Activated T-helper 2 cell treated with anti-CD3 and anti-CD28 coated beads, Interferon-gamma antibody, Interleukin-2, Interleukin-4, amounts not matched to agents 10 μg/mL and 5 μg/mL and 100 μg/mL, durations not matched to agents 14 hours and 24 hours and 36 hours (primary cell): ENCODE measurements at places on chromosomes 5 and 9. TPM values are rescaled to one million over a fixed set of nuclear protein-coding genes. Genes with fewer than 3 reads are reported as not detected.

DNA sequence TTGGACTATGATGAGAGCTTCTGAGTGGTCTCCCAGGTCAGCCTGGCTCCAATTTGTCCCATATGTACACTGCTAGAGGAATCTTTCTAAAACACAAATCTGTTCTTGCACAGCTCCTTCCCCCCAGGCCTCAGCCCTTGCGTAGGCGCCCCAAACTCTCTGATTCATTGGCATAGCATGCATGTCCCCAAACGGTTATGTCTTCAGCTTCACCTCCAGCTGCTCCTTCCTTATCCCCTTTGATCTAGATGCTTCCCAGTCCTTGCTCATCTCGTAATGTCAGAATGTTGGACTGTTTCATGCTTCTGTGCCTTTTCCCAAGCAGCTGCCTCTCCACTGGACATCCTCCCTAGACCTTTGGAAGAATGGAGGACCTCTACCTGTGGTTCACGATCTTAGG lies 60.1 kb upstream of the BASP1 start:
- H3K27ac ChIP-seq = no peak overlapping the region
- H3K4me3 ChIP-seq = no peak overlapping the region
- DNase-seq = no peak
- no peaks in the 10 kb centered on the region for H3K36me3 ChIP-seq

DNA sequence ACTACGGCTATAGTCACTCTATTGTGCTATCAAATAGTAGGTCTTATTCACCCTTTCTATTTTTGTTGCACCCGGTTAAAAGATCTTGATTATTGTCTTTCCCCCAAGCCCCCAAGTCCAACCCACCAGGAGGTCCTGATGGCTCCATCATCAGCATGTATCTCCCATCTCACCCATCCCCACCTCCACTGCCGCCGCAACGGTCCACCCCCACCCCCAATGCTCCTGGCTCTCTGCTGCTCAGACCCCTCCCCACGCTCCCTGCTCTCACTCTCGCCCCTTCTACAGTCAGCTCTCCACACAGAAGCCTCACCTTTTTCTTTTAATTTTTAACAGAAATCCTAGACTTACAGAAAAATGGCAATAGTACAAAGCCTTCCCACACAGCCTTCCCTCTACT lies 51.5 kb upstream of the SH3PXD2B start:
- no peak overlapping the region for H3K27ac ChIP-seq
- H3K4me3 ChIP-seq = no peak overlapping the region
- no peak for DNase-seq
- H3K4me1 ChIP-seq = no peaks in the 10 kb centered on the region

DNA sequence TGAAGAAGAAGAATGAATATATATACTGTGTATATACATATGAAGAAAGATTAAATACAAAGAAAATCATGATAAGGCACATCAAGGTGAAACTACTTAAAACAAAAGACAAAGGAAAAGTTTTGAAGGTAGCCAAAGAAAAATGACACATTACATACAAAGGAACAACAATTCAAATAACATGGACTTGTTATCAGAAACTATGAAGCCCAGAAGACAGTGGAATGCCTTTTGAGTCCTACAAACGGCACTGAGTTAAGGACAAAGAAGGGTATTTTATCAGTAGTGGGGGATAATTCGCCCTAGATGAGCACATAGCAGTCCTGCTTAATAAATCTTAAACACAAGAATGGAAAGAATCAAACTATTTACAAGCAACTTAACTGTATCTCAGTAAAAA lies 77.8 kb downstream of the CAAP1 start:
- no peaks in the 10 kb centered on the region for H3K27me3 ChIP-seq
- no peaks in the 10 kb centered on the region for H3K4me1 ChIP-seq
- no peak for DNase-seq
- no peak overlapping the region for H3K27ac ChIP-seq
- no peak overlapping the region for H3K4me3 ChIP-seq
- H3K36me3 ChIP-seq = no peaks in the 10 kb centered on the region

GRCh38 chr5:1792842-1793266 lies 6.8 kb downstream of the MRPL36 start:
- H3K27me3 ChIP-seq = no peaks in the 10 kb centered on the region
- H3K36me3 ChIP-seq = peaks cover 35% of the 10 kb centered on the region
- H3K4me1 ChIP-seq = peaks cover 65% of the 10 kb centered on the region
- peak; percentile 80 for DNase-seq

DNA sequence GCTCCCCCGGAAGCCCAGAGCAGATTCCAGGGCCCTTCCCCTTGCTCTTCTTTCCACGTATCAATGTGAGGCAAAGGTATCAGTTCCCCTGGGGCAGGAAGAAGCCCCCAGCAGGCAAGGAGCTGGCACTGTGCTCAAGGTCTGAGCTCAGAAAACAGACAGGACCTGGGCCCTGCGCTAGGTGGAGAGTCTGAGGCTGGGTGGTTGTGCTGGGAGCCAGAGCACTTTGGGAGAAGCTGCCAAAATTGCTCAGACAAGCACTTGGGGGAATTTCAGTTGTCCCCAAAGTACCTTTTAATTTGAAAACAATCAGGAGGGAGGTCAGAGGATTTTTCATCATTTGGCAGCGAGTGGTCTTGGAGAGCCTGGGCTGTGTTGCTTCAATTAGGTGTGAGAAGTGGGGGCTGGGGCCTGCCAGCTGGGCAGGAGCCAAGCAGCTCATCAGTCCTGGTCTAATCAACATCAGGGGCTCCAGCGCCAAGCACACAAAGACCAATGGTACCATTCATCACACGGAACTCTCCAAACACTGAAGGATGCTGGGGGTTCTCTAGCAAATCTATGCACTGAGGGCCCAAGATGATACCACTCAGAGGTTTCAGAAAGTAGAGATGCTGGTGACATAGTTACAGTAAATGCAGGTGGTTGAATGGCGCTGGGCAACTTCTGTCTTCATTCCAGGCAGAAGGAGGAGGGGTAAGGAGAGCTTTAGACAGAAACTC lies 176.5 kb downstream of the SNX18 start:
- H3K27me3 ChIP-seq = peaks cover 5% of the 10 kb centered on the region
- peaks cover 10% of the 10 kb centered on the region for H3K4me1 ChIP-seq
- no peak overlapping the region for H3K4me3 ChIP-seq
- H3K27ac ChIP-seq = no peak overlapping the region

GRCh38 chr9:87853876-87854579 lies 28.6 kb upstream of the SPATA31E1 start:
- no peaks in the 10 kb centered on the region for H3K36me3 ChIP-seq
- DNase-seq = no peak
- no peak overlapping the region for H3K4me3 ChIP-seq
- H3K27ac ChIP-seq = no peak overlapping the region
- H3K27me3 ChIP-seq = no peaks in the 10 kb centered on the region
- no peaks in the 10 kb centered on the region for H3K4me1 ChIP-seq

DNA sequence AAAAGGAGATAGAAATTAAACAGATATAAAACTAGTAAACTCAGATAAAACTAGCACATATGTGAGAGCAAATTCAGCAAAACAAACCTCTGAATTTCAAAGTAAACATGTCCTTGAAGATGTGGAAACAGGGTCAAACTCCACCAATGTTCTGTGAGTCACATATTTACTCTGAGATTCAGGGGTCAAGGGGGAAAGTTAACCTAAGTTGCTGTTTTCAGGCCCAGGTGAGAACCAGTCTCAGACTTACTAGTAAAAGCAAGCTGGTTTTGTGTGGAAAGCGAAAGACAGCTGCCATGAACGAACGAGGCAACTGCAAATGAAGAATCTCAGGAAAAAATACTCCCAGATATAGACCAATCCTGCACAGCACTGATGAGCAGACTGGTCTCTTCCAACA lies 29.0 kb downstream of the PSMB7 start:
- H3K4me1 ChIP-seq = peaks cover 15% of the 10 kb centered on the region
- DNase-seq = no peak
- no peak overlapping the region for H3K4me3 ChIP-seq

- no peak for DNase-seq
- no peaks in the 10 kb centered on the region for H3K36me3 ChIP-seq
- H3K27ac ChIP-seq = no peak overlapping the region
- no peaks in the 10 kb centered on the region for H3K27me3 ChIP-seq
- peaks cover 10% of the 10 kb centered on the region for H3K4me1 ChIP-seq
Observed at GRCh38 chr9:133065070-133065388, 3.2 kb downstream of the CEL start.

- H3K27me3 ChIP-seq = no peaks in the 10 kb centered on the region
- H3K4me3 ChIP-seq = no peak overlapping the region
- H3K36me3 ChIP-seq = no peaks in the 10 kb centered on the region
Observed at GRCh38 chr5:61588216-61588615, 256.2 kb downstream of the ZSWIM6 start.

- peak overlapping the region; percentile 34 for H3K27ac ChIP-seq
- no peak overlapping the region for H3K4me3 ChIP-seq
- H3K4me1 ChIP-seq = peaks cover 14% of the 10 kb centered on the region
- no peak for DNase-seq
- peaks cover 39% of the 10 kb centered on the region for H3K36me3 ChIP-seq
Observed at GRCh38 chr9:129637673-129638439, 4.1 kb downstream of the ASB6 start.

GRCh38 chr5:58649716-58650115 lies 66.8 kb downstream of the RAB3C start:
- no peaks in the 10 kb centered on the region for H3K27me3 ChIP-seq
- H3K27ac ChIP-seq = no peak overlapping the region
- H3K4me3 ChIP-seq = no peak overlapping the region
- no peaks in the 10 kb centered on the region for H3K4me1 ChIP-seq
- DNase-seq = no peak

GRCh38 chr5:115423051-115423450 lies 121.5 kb downstream of the FEM1C start:
- H3K27ac ChIP-seq = no peak overlapping the region
- H3K4me1 ChIP-seq = peaks cover 5% of the 10 kb centered on the region
- no peak for DNase-seq
- H3K27me3 ChIP-seq = peaks cover 14% of the 10 kb centered on the region
- no peaks in the 10 kb centered on the region for H3K36me3 ChIP-seq

DNA sequence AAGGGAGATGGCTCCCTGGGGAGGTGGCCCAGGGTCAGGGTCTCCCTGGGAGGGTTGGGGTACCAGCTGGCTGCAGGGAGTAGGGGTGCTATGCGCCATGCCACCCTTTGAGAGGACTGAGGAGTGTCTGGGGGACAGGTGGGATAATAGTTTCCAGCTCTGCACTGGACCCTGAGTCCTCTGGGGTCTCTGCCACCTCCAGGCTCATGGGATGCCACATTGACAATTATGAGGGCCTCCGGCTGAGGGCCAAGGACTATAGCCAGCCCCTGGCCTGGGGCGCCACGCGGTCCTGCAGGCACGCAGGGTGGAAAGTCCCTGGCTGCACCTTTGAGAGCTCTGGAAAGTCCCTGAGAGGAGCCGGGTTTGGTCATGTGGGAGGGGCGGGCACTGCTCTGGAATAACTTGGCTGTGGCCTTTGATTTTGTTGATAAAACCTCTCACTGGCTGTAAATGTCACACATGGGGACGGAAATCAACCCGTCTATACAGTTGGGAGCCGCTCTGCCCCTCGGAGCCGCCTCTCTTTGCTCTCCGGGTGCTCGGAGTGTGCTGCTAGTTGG lies 16.0 kb downstream of the TRAF2 start:
- H3K27ac ChIP-seq = peak overlapping the region; percentile 95
- peak overlapping the region; percentile 70 for H3K4me3 ChIP-seq
- H3K36me3 ChIP-seq = peaks cover 80% of the 10 kb centered on the region
- DNase-seq = peak; percentile 81
- peaks cover 47% of the 10 kb centered on the region for H3K4me1 ChIP-seq
- H3K27me3 ChIP-seq = no peaks in the 10 kb centered on the region

- H3K4me1 ChIP-seq = no peaks in the 10 kb centered on the region
- peaks cover 5% of the 10 kb centered on the region for H3K27me3 ChIP-seq
- H3K27ac ChIP-seq = no peak overlapping the region
- H3K36me3 ChIP-seq = no peaks in the 10 kb centered on the region
- no peak overlapping the region for H3K4me3 ChIP-seq
Observed at GRCh38 chr5:78626009-78626571, 22.5 kb downstream of the LHFPL2 start.

DNA sequence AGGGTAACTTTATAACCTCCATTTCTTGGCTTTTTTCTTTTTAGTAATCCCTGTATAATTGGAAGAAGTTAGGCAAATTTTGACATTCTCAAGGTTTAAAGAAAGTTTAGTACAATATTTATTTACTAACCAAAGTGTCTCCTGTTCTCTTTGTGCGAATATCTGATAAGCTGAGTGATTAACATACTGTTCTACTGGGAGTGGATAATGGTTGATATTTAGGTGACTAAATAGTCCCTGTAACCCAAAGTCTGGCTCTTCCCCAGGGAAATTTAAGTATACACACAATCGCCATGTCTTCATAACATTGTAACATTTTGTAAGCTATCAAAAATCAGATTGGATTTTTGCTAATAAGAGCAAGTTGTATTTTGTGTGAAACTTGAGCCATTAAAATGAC lies 40.0 kb downstream of the CCNH start:
- H3K27ac ChIP-seq = no peak overlapping the region
- H3K4me1 ChIP-seq = no peaks in the 10 kb centered on the region
- no peak for DNase-seq
- H3K36me3 ChIP-seq = peaks cover 45% of the 10 kb centered on the region
- no peak overlapping the region for H3K4me3 ChIP-seq

- no peak overlapping the region for H3K27ac ChIP-seq
- H3K4me3 ChIP-seq = no peak overlapping the region
- H3K4me1 ChIP-seq = no peaks in the 10 kb centered on the region
- H3K27me3 ChIP-seq = peaks cover 19% of the 10 kb centered on the region
- no peaks in the 10 kb centered on the region for H3K36me3 ChIP-seq
- DNase-seq = no peak
Observed at GRCh38 chr5:75756211-75756610, 39.0 kb upstream of the POC5 start.

GRCh38 chr5:138610918-138611677 lies 35.9 kb upstream of the HSPA9 start:
- no peaks in the 10 kb centered on the region for H3K36me3 ChIP-seq
- no peak for DNase-seq
- no peak overlapping the region for H3K27ac ChIP-seq

DNA sequence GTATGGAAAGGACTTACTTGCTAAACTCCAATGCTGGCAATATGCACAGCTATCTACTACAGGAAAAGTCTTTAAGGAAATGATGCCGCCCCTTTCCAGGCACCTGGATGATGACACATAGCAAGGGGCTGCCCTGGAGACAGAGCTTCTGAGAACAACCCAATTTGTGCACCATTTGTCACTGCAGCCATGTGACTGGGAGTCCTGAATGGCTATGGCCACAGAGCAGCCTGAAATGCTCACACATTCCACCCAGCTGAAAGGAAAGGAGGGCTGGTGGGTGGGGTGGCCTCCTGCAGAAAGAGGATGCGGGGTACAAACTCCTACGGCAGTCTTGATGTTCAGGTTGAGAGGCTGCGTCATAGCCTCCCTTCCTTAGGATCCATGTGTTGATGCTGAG lies 70.1 kb upstream of the FSTL4 start:
- no peak overlapping the region for H3K27ac ChIP-seq
- H3K36me3 ChIP-seq = no peaks in the 10 kb centered on the region
- H3K27me3 ChIP-seq = peaks cover 8% of the 10 kb centered on the region
- H3K4me1 ChIP-seq = peaks cover 3% of the 10 kb centered on the region

- DNase-seq = no peak
- no peak overlapping the region for H3K27ac ChIP-seq
- no peaks in the 10 kb centered on the region for H3K36me3 ChIP-seq
- H3K4me3 ChIP-seq = no peak overlapping the region
- no peaks in the 10 kb centered on the region for H3K4me1 ChIP-seq
- no peaks in the 10 kb centered on the region for H3K27me3 ChIP-seq
Observed at GRCh38 chr9:26802921-26803320, 89.7 kb downstream of the CAAP1 start.

- peaks cover 7% of the 10 kb centered on the region for H3K4me1 ChIP-seq
- peak; percentile 75 for DNase-seq
- no peak overlapping the region for H3K27ac ChIP-seq
- no peaks in the 10 kb centered on the region for H3K36me3 ChIP-seq
- no peak overlapping the region for H3K4me3 ChIP-seq
Observed at GRCh38 chr5:1140171-1140817, 28.4 kb upstream of the SLC12A7 start.

C5orf46 gene
- not detected in 2 replicates for total RNA-seq

SLC27A6 gene
- total RNA-seq = not detected in 2 replicates

HBEGF gene
- total RNA-seq = 15.7 and 17.1 TPM in 2 replicates

CACFD1 gene
- 0.46 TPM in 2 replicates for total RNA-seq

INSL4 gene
- not detected in 2 replicates for total RNA-seq

IRX2 gene
- not detected in 2 replicates for total RNA-seq

SPACA9 gene
- total RNA-seq = 1.1 and 1.3 TPM in 2 replicates
